WTC11 (cell line): ENCODE measurements at places on chromosomes 2 and 18. TPM values are rescaled to one million over a fixed set of nuclear protein-coding genes. Genes with fewer than 3 reads are reported as not detected.

DNA sequence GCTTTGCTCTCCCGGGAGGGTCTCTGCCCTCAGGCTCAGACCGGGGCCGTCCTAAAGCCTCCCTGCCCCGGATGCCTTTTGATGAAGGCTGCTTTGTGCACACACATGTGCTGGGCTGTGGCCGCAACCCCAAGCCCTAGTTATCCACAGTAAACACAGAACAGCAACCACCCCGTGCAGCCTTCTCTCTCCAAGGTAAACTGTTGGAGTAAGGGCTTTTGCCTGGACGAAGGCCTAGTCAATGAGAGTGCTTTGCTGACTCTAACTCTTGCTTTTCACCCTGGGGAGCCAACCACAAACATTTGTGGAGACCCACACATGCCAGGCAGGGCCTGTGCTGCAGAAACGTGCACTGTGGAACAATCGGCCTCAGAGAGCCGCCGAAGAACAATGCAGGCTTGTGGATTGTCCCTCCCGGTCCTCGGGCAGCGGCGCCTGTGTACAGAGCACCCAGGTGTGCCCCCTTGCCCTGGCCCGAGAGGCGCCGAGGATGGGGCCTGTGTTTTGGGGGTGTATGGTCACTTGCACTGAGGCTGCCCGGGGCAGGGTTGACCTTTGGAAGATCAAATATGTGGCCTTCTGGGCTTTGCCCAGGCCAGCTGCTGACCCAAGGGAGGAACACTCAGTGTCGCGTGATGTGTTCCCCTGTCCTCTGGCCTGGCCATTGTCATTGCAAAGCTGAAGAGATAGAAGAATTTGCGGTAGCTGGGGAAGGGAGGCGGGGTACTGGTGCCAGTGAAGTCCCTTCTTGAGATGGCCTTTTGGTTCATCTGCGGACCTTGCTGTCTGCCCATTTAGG is 37.0 kb downstream of the CTIF start:
- no peak overlapping the region for H3K4me3 ChIP-seq
- peaks cover 36% of the 10 kb centered on the region for H3K4me1 ChIP-seq
- H3K27me3 ChIP-seq = no peaks in the 10 kb centered on the region

DNA sequence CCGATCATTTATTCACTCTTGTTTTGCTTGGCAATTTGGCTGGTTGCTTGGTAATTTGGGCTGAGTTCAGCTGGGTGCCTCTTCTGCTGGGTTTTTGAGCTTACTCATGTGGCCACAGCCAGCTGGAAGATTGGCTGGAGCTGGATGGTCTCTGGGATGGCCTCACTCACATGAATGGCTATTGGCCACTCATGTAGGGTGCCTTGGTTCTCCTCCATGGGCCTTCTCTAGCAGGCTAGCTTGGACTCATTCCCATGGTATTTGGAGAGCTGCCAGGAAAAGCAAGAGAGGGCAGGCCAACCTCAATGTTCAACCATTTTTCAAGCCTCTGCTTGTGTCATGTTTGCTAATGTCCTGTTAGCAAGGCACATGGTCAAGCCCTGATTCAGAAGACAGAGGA is 16.9 kb downstream of the ZAP70 start:
- DNase-seq = no peak
- H3K27me3 ChIP-seq = no peaks in the 10 kb centered on the region; the same call in 1 of the 2 replicates
- H3K36me3 ChIP-seq = no peaks in the 10 kb centered on the region
- H3K4me3 ChIP-seq = no peak overlapping the region

GRCh38 chr18:57544936-57545660 is 41.4 kb downstream of the FECH start:
- peaks cover 12% of the 10 kb centered on the region for H3K4me1 ChIP-seq
- H3K27ac ChIP-seq = no peak overlapping the region
- no peaks in the 10 kb centered on the region for H3K27me3 ChIP-seq
- no peak for DNase-seq
- no peaks in the 10 kb centered on the region for H3K36me3 ChIP-seq
- H3K4me3 ChIP-seq = no peak overlapping the region

GRCh38 chr2:45909677-45910191 is 258.3 kb downstream of the PRKCE start:
- H3K4me1 ChIP-seq = peaks cover 13% of the 10 kb centered on the region
- H3K36me3 ChIP-seq = no peaks in the 10 kb centered on the region
- DNase-seq = no peak
- no peak overlapping the region for H3K4me3 ChIP-seq

DNA sequence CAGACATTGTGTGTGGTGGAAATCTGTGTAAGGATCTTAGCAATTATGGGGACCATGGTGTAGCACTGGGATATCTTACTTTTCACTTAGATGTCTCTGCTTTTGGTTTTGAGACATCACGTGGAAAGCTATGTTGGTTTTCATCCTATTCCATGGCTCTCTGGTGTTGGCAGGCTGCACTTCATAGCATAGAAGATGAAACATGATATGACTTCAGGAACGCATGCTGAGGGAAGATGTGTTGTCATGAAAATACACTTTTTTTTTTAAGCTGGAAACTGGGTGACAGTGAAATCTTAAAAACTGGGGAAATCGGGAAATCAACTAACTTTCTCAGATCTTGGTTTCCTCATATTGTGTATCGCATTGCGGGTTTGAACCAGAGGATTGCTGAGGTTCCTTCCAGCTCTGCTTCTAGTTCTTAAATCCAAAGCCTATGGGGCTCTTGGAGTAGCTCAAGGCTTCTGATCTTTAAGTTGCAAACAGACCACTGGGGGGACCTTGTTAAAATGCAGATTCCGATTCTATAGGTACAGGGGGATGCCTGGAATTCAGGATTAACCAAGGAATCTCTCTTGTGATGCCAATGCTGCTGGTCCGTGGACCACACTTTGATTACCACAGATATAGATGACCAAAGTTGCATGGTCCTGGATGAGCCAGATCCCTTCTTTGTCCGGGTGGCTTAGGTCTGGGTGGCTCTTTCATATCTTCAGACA is 160.7 kb downstream of the SH3RF3 start:
- DNase-seq = no peak
- H3K27ac ChIP-seq = no peak overlapping the region
- H3K4me1 ChIP-seq = peaks cover 28% of the 10 kb centered on the region
- no peak overlapping the region; the same call in 1 of the 2 replicates for H3K4me3 ChIP-seq

- H3K27me3 ChIP-seq = no peaks in the 10 kb centered on the region
- H3K4me3 ChIP-seq = no peak overlapping the region
- peak; percentile 45 for DNase-seq
Measured at GRCh38 chr2:211455216-211455841, 898.9 kb downstream of the CPS1 start.

- no peak overlapping the region for H3K4me3 ChIP-seq
- DNase-seq = no peak
- H3K27ac ChIP-seq = no peak overlapping the region
Measured at GRCh38 chr2:199646439-199646838, 188.7 kb upstream of the SATB2 start.

DNA sequence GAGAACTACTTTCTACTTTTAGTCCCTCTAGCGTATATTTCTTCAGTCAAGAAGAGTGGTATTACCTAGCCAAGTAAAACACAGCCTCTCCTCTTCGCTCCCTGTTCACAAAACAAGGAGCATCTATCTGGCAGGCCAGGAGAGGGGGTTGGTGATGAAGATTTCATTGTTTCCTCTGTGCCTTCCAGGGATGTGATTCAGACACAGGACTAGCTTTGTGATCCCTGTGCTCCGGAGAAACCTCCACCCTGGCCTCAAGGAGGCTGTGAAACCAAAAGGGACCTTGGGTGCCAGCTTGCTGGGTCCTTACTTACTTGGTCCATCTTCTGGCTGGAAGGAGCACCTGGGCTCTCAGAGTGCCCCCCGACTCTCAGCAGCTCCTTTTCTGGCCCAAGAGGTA is 5.7 kb downstream of the RHOB start:
- DNase-seq = no peak
- H3K27me3 ChIP-seq = peaks cover 62% of the 10 kb centered on the region
- H3K4me3 ChIP-seq = no peak overlapping the region
- no peaks in the 10 kb centered on the region for H3K36me3 ChIP-seq

DNA sequence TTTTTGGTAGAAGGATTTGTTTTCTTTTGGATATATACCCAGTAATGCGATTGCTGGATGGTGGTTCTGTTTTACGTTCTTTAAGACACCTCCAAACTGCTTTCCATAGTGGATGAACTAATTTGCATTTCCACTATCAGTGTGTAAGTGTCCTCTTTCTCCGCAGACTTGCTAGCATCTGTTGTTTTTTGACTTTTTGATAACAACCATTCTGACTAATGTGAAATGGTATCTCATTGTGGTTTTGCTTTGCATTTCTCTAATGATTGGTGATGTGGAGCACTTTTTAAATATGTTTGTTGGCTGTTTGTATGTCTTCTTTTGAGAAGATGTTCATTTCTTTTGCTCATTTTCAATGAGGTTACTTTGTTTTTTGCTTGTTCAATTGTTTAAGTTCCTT is 260.9 kb upstream of the CWC22 start:
- H3K27ac ChIP-seq = no peak overlapping the region
- H3K4me1 ChIP-seq = no peaks in the 10 kb centered on the region
- no peak overlapping the region for H3K4me3 ChIP-seq
- no peak for DNase-seq

- H3K36me3 ChIP-seq = no peaks in the 10 kb centered on the region
- H3K27ac ChIP-seq = no peak overlapping the region
- H3K4me3 ChIP-seq = no peak overlapping the region
- H3K4me1 ChIP-seq = peaks cover 26% of the 10 kb centered on the region
- no peak for DNase-seq
Measured at GRCh38 chr2:23536326-23536725, 151.3 kb downstream of the KLHL29 start.

GRCh38 chr18:45342166-45342565 is 273.1 kb upstream of the SLC14A2 start:
- H3K4me3 ChIP-seq = no peak overlapping the region
- no peak overlapping the region for H3K27ac ChIP-seq
- no peaks in the 10 kb centered on the region; the same call in 1 of the 2 replicates for H3K27me3 ChIP-seq
- H3K4me1 ChIP-seq = peaks cover 14% of the 10 kb centered on the region
- DNase-seq = no peak

DNA sequence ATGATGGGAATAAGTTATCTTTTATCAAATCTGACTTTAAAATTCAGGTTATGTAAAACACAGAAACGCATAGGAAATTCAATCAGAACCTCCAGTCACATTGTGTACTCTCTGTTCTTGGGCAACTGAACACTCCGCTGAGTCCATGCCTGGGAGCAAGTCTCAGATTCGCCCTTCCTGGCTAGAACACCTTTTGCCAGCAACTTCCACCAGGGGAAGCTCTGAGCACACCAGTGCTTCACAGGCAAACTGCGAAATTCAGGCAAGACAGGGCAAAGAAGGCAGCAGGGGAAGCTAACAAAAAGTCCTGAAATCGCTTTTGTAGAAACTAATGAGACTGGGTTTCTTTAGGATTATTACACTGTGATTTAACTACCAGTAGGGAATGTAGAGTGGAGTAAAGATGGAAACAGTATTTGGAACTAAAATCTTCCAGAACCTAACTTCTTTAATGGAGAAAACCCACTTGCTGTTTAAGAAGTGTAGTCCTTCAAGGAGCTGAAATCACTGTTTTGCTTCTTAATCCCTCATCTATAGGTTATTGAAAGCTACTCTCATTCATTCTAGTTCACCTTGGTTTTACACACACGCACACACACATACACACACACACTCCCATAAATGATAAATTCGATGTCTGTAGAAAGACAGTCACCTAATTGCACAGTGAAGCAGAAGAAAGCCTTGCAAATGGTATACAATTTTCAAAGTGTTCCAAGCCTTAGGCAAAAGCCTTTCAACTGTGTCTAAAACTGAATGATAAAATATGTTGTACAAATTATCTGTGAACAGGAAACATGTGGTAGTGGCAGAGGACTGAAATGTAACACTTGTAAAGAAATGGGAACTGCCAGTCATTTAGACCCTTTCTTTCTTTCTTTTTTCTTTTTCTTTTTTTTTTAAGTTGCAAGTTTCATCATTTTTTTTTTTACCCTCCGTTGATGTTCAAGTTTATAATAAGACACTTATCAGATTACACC is 214.5 kb downstream of the TMEM182 start:
- no peak overlapping the region for H3K4me3 ChIP-seq
- peak; percentile 64 for DNase-seq
- H3K4me1 ChIP-seq = peaks cover 29% of the 10 kb centered on the region
- H3K27ac ChIP-seq = no peak overlapping the region
- no peaks in the 10 kb centered on the region for H3K27me3 ChIP-seq
- no peaks in the 10 kb centered on the region for H3K36me3 ChIP-seq

Gene POTEI
- total RNA-seq = 2.2 to 3.2 TPM (median 2.7 TPM) in 3 replicates

Gene UCN
- 0.68 to 1.2 TPM (median 0.71 TPM) in 3 replicates for total RNA-seq

Gene CRIM1
- 24.1 to 25.1 TPM (median 24.3 TPM) in 3 replicates for total RNA-seq

Gene CRACDL
- 0.50 to 0.89 TPM (median 0.72 TPM) in 3 replicates for total RNA-seq

Gene GIGYF2
- 49.3 to 53.1 TPM (median 52.0 TPM) in 3 replicates for total RNA-seq
